Stimulated activated CD4-positive, alpha-beta T cell treated with anti-CD3 and anti-CD28 coated beads, Interleukin-2, amount 100 ng/mL, for 48 hours (primary cell): ENCODE measurements at places on chromosomes 13 and 19.

DNA sequence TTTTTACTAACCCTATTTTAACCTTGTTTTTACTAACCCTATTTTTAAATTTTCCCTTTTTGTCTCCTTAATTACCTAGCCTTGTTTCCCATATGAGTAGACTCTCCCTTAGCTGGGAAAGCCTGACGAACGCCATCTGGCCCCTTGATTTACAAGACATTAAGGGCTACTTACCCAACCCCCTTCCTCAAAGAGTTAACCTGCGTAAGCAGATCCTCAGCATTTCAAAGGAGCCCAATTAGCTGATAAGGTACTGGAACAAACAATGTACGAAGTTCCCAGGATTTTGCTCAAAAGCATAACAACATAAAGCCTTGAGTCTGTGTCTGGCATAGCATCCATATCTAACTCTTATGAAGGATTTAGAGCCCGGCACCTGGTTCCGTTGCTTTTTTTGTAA is 4.7 kb upstream of the MVB12A start:
- DNase-seq, result no peak

GRCh38 chr13:112261924-112262323 is 114.2 kb upstream of the SPACA7 start:
- no peak for DNase-seq

DNA sequence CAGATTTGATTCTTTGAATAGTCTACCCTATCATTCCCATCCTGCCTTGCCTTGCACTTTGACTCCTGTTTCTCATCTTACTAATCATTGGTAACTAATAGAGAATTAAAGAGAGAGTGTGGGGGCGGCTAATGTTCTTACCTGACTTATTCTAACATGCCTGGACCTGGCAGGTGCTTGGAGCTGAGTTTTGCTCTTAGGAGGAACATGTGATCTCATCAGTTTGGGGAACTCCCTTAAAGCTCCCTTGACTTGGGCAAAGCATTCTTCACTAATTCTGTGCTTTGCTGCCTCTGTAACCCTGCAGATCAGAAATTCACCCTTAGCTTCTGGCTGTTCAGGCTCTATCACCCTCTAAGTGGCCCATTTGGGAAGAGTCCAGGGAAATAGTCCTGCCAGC is 861.1 kb downstream of the GPC5 start:
- no peak for DNase-seq

- DNase-seq, result no peak
These were observed 262.1 kb downstream of the ZNF536 start for GRCh38 chr19:30634131-30634830.

GRCh38 chr13:97255515-97256021 is 33.4 kb downstream of the MBNL2 start:
- DNase-seq, result no peak

DNA sequence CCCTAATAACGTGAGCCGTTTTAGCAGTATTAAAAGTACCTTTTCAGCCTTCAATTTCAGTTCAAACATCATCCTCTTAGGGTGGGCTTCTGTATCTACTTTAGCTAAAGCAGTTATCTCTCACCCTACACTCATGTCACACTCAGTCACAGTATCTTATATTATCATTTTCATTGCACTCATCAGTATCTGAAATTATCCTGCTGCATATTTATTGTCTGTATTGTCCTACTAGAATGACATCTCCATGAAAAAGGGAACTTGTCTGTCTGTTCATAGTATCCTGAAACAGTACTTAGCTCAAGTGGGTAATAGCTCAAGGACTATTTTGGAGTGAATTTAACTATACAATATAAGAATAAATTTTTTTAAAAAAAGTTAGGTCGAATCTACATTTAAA is 19.9 kb upstream of the RFC3 start:
- DNase-seq, result no peak

DNA sequence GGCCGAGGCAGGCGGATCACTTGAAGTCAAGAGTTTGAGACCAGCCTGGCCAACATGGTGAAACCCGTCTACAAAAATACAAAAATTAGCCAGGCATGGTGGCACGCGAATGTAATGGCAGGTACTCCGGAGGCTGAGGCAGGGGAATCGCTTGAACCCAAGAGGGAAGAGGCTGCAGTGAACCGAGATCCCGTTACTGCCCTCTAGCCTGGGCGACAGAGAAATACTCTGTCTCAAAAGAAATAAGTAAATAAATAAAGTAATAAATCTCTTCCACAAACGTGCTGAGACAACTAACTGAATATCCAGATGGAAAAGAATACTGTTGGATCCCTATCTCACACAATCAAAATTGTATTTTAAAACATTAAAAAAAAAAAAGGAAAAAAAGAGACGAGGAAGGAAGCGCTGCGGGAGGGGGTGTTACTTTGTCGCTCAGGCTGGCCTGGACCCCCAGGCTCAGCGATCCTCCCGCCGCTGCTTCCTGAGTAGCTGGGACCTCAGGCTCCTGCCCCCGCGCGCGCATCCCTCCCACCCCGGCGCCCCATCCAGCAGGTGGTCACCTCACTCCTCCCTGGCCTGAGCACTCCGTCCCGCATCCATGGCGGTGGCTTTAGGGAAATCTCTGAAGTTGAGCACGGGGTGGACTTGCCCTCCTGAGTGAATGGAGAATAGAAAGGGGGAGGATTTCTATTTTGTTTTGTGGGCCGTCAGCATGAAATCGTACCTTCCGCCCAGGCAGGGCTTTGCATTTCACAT is 628 bp upstream of the ZNF813 start:
- no peak for DNase-seq
